ENCODE measurements at places on chromosomes 5 and 9.
A peak's percentile ranks its signal among the peaks of the same experiment; 100 is the strongest.

DNA sequence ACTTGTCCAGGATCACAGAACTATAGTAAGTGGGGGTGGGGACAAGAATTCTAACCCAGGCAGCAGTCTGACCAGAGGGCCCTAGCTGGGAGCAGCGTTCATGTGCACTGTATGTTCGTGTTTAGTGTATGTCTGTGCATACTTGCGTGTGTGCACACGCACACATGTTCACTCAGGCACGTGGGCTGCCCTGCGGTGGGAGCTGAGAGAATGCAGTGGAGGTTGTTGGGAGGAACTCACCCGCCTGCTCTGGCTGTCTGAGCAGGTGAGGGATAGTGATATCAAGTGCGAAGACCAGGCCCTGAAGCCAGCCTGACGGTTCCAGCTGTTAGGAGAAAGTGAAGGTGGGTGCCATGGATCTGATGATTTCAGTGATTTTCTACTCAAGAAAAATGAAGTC lies 942 bp downstream of the DCANP1 start:
- DNase-seq = no peak

GRCh38 chr9:87381050-87381711 lies 116.5 kb upstream of the DAPK1 start:
- no peak for DNase-seq

GRCh38 chr9:112334432-112334841 lies 1.0 kb upstream of the PTBP3 start:
- no peak for DNase-seq

- DNase-seq = no peak
Observed at GRCh38 chr5:168047669-168048111, 243.8 kb upstream of the WWC1 start.

DNA sequence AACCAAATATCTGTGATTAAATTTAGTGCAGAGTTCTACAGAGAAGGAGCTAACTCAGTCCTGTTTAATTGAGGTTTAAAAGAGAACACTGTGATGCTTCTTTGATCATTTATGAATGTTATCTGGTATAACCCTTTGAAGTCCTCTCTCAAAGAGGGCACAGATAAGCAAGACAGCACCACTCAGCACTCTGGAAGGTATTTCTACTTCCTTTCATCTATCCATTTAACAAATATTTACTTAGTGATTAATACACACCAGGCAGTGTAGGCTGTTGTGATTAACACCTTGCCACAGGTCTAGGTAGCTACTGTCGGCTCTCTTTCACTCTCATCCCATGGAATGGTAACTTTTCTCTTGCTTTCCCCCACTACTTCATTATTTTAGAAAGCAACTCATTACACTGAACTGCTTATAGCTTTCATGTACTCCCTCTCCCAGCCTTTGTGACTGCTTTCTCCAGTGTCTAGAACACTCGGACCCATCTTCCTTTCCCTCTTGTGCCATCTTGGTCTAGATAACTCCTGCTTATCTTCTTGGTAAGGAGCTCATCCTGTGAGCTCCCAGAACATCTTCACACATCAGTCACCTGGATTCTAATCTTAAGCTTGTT lies 54.7 kb downstream of the GLDC start:
- DNase-seq = no peak

GRCh38 chr5:157252711-157253465 lies 13.0 kb upstream of the CYFIP2 start:
- DNase-seq = no peak

DNA sequence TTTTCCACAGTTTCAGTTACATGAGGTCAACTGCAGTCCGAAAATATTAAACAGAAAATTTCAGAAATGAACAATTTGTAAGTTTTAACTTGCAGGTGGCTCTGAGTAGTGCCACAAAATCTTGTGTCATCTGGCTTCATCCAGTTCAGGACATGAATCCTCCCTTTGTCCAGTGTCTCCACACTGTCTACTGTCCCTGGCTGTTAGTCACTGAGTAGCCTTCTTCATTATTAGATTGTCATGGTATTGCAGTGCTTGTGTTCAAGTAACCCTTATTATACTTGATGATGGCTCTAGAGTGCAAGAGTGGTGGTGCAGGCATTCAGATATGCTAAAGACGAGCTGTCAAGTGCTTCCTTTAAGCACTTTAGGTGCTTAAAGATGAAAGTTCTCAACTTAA lies 65.3 kb downstream of the CFAP95 start:
- DNase-seq = no peak

- DNase-seq = no peak
Observed at GRCh38 chr5:76723266-76723665, 7.3 kb downstream of the F2R start.

DNA sequence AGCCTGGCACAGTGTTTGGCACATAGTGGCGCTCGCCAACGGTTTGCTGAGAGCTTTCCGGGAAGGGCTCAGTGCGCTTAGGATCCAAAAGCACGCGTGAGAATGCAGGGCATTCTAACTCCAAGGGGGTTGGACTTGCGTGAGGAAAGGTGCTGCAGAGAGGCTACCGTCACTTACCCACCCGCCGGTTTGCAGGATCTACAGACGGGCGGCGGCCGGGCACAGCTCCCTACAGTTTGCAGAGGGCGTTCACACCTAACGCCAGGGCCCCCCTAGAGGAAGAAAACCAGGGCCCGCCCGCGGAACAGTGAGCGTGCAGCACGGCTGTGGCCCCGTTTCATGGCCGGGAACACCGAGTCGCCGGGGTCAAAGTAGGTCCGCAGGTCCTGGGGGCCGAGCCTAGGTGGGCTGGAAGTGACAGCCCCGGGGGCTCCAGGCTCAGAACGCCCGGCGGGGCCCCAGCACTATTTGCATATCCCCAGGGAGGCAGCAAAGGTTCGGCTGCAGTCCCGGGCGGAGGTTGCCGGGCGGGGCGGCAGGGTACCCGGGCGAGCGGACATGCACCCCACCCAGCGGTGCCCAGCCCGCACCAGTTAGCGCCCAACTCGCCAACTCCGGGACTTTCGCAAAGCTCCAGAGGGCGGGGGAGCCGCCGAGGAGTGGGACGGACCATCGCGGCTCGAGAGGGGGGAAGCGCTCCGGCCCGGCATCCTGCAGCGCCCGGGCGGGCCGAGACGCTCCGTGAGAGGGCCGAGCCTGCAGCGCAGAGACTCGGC lies 526 bp upstream of the GALNT10 start:
- DNase-seq = peak; percentile 9

DNA sequence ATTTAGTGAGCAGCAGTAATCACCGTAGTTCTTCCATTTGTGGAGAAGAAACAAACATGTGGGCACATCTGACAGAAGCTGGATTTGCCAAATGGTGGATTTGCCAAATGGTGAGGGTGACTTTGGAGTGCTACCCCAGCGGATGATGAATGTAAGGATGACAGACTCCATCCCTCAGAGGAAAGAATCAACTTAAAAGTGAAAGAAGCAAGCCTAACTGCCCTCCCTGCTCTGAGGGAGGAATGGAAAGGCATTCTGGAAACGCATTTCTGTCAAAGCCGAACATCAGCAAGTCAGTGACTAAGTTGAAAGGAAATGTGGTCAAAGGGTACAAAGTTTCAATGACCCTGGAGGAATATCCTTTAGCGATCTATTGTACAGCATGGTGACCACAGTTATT lies 143.5 kb downstream of the GPBP1 start:
- DNase-seq = no peak

DNA sequence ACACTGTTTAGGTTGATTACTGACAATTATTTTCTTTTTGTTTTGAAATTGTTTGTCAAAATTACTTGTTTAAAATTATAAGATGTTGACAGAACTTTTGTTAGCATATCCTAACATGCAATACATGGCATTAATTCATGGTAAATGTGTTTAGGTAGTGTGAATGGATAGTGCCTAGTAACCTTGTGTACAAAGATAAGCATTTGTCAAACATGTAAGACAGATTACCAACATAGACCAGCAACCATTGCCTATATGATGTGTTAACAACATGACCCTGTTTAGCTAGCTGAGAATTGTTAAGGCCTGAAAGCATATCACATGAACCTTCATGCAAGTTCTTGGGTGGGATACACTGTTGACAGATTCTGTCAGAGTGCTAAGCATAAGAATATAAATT lies 13.4 kb downstream of the MAN2A1 start:
- DNase-seq = no peak

GRCh38 chr5:2656206-2656605 lies 95.3 kb downstream of the IRX2 start:
- no peak for DNase-seq

- DNase-seq = no peak
Observed at GRCh38 chr9:87653941-87654340, 72.0 kb upstream of the CTSL start.

DNA sequence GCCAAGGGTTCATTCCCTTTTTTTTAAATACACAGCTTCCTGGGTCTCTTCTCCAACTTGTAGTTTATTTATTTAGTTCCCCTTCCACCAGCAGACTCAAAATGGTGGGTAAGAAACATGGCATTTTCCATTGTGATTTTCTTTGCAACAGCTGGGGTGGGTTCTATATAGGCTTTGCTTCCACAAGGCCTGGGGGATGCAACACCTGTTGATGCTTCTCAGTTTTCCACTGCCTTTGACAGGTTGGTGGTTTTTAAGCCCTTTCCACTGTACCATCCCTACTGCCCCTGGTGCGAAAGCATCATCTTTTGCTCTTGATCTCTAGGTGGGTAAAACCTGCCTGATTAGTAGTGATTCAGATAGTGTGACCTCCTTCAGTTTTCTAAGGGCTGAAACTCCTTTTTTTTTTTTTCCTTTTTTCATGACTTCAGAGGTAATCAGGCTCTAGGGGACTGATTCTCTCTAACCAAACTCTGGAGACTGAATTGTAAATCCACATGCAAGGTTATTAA lies 8.5 kb downstream of the KDM3B start:
- no peak for DNase-seq

DNA sequence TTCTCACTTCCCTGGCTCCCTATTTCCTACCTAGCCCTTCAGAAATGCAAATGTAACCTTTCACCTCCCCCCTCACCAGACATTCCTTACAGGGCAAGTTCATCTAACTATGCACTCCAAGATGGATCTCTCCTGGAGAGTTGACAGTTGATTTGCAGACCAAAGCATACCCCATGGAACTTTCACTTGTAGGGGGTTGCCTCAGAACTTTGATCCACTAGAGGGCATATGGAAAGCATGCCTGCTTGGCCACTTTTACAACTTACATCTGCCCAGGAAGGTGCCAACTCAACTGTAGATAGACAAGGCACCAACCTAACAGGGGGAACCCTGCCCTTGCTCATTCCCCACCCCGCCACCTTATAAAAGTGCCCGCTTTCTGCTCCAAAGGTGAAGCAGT lies 187.8 kb downstream of the NXNL2 start:
- DNase-seq = no peak

DNA sequence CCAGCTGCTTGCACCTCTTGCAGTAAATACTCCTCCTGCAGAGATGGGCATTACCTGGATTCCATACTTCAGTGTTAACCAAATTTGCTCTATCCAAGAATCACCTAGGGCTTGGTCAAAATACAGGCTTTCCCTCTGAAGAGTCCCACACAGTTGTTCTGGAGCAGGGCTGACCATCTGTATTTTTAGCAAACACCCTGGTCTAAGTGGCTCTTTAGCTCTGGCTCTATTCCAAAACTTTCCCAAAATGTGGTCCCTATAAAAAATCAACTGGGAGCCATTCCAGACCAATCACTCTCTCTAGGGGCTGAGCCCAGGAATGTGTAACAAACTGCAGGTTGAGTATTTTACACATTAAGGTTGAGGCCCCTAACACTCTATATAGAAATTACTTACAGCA lies 153.7 kb downstream of the SPOCK1 start:
- no peak for DNase-seq

DNA sequence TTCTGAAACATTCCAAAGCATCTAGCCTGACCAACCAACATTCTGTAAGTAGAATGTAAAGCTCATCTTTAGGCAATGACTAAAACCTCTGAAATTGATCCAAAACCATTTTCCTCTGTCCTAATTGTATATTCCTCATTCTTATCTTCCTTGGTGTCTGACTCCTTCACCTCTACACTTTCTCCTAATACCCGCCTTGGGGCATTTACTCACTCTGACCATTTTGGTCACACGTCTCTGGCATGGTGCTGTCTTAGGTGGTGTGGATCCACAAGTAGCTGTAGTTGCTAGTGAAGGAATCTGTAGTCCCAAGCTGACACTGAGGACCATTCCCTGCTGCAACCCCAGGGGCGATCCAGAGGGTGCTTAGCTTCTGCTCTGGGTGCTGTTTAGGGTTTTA lies 40.8 kb upstream of the LMNB1 start:
- DNase-seq = no peak

- no peak for DNase-seq
Observed at GRCh38 chr9:37239224-37239859, 119.0 kb downstream of the ZCCHC7 start.

- DNase-seq = no peak
Observed at GRCh38 chr5:157259699-157260098, 6.2 kb upstream of the CYFIP2 start.

- no peak for DNase-seq
Observed at GRCh38 chr5:163162645-163163044, 274.8 kb upstream of the CCNG1 start.

- no peak for DNase-seq
Observed at GRCh38 chr5:141944076-141944475, 13.9 kb downstream of the PCDH12 start.

GRCh38 chr9:71706176-71706575 lies 62.1 kb downstream of the CEMIP2 start:
- DNase-seq = no peak

GRCh38 chr9:29068461-29068860 lies 1495.2 kb upstream of the C9orf72 start:
- DNase-seq = no peak

DNA sequence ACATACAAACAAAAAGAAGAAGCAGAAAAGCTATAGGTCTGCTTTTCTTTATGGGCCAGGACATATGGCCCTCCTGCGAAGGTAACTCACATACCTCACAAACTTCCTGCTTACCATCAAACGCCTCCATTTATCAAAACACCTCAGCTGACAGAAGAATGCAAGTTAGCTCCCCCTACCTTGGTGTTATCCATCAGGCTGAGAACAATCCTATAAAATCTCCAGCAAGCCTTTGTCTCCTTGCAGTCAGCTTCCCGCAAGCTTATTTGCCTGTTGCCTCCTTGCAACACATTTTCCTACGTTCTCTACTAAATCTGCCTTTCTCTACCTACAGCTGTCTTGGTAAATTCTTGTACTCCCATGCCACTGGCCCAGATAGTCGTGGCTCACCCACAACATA lies 22.7 kb upstream of the PCA3 start:
- DNase-seq = no peak

DNA sequence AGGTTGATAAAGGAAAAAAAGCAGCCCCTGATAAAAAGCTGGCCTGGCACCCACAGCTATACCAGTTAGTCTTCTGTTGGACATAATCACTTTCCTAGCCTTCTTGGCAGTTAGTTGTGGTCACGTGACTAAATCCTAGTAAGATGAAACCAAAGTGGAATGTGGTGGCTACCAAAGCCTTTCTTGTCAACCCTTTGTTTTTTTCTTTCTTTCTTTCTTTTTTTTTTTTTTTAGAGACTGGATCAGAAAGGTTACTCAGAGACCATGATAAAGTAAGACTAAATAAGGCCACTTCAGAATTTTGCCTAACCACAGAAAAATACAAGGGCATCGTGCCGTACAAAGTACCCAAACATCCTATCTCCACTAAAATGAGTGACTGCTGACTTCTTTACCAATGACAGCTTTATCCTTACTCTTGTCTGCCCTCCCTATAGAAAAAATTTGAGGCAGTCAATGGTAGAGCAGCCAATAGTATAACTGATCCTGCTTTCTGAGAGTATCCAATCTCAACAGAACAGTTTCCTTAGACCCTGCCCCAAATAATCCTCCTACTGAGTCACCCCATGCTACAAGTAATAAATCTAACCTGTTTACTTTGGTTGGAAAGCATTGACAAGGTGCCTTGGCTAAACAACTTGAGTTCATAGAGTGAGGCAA lies 14.2 kb upstream of the KIF27 start:
- DNase-seq = peak; percentile 47

- no peak for DNase-seq
Observed at GRCh38 chr5:73838901-73839300, 212.9 kb downstream of the ARHGEF28 start.

- DNase-seq = no peak
Observed at GRCh38 chr5:140111011-140111858, 2.7 kb upstream of the PURA start.

Data from DMS 273 treated with DMSO at 0.1 percent for 48 hours (cell line).